ENCODE measurements at places on chromosomes 2 and 18. TPM values are rescaled to one million over a fixed set of nuclear protein-coding genes. Genes with fewer than 3 reads are reported as not detected.

GRCh38 chr2:106976548-106976947 is 90.6 kb upstream of the ST6GAL2 start:
- no peak for DNase-seq

DNA sequence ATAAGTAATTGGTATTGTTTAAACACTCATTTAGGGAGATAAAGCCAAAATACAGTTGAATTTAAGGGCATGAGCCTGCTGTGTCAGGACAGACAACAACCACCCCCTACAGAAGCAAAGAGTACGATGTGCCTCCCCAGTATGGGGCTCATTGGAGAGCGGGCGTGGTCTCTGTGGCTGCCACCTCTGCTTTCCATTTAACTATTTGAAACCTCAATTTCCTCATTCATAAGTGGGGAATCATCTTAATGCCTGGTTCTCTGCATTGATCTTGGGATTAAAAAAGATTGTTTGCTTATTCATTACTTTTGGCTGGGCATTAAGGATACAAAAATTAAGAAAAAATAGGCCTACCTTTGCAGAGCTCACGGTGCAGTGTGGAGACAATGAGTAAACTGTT is 21.4 kb downstream of the KCNS3 start:
- no peak for DNase-seq

- DNase-seq: no peak
These were observed 545.7 kb downstream of the ZEB2 start for GRCh38 chr2:143974262-143974661.

The OTOS gene
- total RNA-seq: not detected

DNA sequence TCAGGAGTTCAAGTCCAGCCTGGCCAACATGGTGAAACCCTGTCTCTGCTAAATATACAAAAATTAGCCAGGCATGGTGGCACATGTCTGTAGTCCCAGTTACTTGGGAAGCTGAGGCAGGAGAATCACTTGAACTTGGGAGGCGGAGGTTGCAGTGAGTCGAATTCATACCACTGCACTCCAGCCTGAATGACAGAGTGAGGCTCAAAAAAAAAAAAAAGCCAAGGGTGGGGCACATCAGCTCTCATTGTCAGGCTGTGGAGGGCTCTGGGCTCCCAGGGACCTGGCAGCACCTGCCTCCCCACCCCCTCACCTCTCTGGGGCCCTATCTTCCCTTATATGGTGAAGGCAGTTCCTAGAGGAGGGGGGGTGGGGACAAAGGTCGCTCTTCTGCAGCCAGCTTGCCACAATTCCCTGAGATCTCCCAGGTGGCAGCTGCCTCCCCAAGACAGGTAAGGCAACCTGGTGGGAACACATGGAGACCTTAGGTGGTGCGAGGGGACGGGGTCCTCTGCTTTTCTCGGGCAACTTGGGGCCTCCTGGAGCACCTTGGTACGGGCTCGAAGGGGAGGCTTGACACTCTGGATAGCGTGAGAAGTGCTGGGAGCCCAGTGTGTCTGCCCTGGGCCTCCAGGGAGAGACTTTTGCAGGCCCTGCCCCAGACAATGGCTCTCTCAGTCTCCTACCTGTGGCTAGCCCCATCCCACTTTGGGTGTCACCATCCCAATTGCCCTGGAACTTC is at the start of gene VIL1:
TSS of gene VIL1 (plus strand) at position 407 of the 742 bp plus-strand sequence. CDS start 4,656 bp downstream, outside the sequence.
- DNase-seq: no peak

Data from Panc1 (cell line).